NCI-H1694 (cell line): ENCODE measurements at places on chromosomes 11 and 22.

DNA sequence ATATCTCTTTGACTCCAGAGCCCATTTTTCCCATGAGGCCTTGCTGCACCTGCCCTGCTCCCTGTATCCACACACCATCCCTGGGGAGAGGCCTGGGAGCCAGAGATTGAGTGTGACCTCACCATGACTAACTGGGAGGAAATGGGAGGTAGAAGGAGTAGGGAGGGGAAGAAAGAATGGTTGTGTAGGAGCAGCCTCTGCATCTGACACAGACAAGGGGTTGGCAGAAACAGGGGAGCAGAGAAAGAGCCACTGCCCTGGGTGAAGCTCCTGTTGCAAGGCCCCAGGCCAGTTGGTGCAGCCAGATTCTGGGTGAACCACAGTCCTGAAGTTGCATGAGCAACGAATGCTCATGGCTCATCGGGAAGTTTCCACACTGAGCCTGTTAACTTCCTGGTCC is 32.4 kb downstream of the POU2F3 start:
- no peak for DNase-seq

DNA sequence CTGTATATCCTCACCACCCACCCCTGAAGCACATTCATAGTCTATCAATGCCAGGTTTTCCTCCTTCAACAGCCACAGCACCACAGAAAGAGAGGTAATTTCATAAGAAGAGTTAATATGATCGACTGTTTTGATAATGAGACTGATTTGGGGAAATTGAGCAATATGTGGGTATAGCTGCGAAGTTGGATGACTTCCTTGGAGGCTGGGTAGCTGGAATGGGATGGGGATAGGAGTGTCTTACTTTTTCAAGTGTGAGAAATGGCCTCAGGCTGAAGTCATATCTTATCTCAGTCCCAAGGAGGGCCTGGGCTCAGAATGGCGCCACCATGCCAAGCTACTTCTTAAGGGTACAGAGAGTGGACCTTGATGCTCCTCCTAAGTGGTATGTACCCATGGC is 187.6 kb upstream of the CCDC90B start:
- no peak for DNase-seq

DNA sequence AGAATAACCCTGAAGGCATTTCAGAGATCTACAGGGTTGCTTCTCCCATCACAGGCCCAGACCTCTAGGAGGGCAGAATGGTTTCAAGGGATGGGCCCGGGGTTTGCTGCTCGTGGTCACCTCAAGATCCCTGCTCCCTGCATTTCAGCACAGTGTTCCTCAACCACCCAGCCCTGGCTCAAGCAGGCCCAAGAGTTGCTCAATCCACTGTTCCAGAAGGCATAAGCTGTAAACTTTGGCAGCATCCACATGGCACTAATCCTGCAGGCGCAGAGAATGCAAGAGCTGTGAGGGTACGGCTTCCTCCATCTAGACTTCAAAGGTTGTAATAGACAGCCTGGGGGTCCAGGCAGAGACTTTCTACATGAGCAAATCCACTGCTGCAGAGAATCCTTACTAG is 225.0 kb upstream of the UBASH3B start:
- no peak for DNase-seq

DNA sequence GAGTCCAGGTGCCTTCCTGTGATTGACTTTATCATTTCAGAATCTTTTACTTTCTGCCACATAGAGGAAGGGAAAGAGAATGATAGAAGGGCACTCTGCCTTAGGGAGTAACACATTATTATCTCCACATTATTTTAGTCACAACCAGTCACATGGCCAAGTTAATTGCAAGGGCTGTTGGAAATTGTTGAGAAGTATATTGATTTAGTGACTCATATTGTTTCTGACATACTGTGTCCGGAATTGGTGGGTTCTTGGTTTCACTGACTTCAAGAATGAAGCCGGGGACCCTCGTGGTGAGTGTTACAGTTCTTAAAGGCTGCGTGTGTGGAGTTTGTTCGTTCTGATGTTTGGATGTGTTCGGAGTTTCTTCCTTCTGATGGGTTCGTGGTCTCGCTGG is 8.7 kb downstream of the OR51B4 start:
- no peak for DNase-seq

GRCh38 chr22:37913233-37913721 is 7.2 kb downstream of the MICALL1 start:
- no peak for DNase-seq

GRCh38 chr22:40613067-40613466 is 23.5 kb downstream of the MRTFA start:
- no peak for DNase-seq

DNA sequence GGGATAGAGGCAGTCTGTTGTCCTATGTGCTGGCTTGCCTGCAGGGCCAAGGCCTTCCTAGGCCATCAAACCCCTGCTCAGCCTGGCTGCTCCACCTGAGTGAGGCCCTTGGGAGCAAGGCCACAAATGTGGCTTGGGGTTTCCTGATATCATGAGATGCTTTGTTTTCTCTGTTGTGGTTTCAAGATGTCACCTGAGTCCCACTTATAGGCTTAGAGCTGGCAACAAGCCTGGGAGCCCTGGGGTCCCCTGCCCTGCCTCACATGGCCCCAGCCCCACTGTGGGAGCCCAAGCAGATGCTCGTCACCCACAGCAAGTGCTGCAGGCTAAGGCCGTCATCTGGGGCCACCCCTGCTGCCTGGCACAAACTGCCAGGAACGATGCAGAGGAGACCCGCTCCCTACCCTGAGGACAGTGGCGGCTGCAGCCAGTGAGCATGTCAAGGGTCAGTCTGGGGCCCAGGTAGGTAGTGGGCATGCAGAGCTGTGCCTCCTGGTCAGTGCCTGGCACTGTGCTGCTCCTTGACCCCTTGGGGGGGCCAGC is 75.4 kb upstream of the KCNQ1OT1 start:
- no peak for DNase-seq

DNA sequence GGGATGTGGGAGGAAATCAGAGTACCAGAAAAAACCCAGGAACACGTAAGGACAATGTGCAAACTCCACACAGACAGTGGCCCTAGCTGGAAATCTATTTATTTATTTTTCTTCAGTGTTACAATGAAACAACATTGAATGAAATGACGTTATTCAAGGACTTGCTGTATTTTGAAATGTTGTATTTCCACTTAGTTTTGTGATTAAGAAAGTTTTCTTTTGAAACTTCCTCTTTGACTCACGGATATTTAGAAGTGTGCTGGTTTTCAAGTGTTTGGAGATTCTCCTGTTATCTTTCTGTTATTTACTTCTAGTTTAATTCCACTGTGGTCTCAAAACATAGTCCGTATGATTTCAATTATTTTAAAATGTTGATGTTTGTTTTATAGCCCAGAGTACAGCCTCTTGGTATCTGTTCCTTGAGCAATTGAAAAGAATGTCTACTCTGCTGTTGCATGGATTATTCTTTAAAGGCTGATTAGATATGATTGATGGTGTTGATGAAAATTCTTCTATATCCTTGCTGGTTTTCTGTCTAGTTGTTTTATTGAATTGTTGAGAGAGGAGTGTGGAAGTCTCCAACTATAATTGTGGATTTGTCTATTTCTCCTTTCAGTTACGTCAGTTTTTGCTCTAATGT is 141.0 kb downstream of the ARHGAP20 start:
- DNase-seq: no peak

DNA sequence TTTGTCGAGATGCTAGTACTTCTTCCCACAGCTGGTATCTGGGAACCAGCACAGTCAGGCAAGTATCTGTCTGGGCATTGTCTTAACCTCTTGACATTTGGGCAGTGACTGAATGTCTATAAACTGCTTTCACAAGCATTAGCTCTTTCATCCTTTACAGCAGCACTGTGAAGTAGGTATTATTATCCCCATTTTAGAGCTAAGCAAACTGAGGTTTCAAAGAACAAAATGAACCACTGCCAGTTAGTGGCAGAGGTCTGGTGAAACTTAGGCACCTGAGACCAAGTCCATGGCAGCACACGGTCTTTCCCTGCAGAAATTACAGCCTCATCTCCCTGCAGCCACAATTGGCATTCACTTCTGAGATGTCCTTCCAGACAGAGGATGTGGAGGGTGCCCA is 111.0 kb upstream of the TBCEL start:
- no peak for DNase-seq

- no peak for DNase-seq
These were observed 34.6 kb upstream of the CRTAM start for GRCh38 chr11:122803716-122804115.

DNA sequence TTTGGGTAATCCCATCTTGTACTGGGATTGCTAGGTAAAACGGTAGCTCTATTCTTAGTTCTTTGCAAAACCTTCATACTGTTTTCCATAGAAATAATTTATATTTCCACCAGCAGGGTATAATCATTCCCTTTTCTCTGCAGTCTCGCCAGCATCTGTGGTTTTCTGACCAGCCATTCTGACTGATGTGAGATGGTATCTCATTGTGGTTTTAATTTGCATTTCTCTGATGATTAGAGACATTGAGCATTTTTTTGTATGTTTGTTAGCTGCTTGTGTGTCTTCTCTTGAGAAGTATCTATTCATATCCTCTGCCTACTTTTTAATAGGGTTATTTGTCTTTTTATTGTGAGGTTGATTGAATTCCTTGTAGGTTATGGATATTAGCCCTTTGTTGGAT is 220.9 kb downstream of the PGR start:
- no peak for DNase-seq

DNA sequence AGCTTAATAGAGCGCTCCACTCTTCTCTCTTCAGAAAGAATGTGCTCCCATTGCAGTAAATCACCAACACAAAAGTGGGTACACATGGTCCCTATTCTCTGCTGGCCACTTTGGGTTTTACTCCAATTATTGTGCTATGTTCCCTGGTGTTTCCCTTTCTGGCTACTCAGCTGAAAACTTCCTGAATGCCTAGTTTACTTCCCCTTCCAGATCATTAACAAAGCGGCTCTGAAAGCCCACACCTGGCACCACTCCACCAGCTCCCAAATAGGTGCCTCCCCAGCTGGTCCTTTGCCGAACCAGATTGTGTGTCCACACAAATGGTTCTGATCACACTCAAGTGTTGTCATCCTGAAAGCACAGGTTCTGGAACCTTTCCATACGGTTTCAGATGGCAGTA is 443.7 kb downstream of the NTM start:
- DNase-seq: no peak

DNA sequence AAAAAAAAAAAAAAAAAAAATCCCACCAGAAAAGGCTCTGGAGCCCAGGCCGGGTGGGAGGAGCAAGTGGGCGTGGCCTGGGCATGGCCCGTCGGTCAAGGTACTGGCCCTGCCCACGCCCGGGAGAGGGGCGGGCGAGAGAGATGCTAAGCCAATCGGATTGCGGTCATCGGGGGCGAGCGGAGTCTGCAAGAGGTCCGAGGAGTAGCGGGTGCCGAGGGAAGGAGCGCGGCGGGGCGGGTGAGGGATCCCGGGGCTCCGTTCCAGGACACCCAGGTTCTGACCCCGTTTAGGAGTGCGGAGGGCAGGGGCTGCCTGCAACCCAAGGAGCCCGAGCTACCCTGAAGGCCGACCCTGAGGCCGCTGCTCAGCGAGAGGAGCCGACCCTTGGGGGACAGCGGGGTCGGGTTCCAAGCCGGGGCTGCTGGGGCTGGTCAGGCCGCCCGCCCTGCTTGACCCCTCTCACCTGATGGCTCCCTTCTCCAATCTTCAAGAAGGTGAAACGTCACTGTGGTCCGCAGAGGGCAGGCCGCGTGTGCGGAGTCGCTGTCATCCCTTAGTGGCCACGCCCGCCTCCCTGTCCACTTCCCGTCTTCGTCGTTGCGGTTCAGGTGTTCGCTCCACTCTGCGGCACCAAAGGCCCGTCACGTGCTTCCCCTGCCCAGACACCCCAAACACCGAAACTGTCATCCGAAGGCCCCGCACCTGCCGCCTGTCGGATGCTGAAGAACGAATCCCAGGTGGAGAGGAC is 11.1 kb upstream of the TAB1 start:
- no peak for DNase-seq

DNA sequence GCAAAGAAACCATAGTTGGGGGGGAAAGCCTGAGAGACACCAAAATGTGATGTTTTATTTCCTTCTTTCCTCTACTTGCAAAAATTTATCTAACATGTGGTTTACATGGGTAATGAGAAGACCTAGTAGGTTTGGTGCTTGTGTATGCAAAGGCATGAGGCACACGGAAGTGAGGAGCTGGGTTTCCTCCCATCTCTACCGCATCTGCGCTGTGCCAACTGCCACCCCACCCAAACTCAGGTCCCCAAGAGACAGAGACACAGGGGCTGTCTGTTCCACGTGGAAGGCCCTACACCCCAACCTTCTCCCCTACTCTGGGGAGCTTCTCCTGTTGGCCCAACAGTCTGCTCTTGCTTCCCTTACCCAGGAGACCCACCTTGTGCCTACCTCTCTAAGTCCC is 4.8 kb downstream of the RTL6 start:
- no peak for DNase-seq
